ENCODE measurements at places on chromosomes 2 and 18.

- DNase-seq, result no peak
These were observed 194.3 kb downstream of the HAUS1 start for GRCh38 chr18:46298511-46298910.

DNA sequence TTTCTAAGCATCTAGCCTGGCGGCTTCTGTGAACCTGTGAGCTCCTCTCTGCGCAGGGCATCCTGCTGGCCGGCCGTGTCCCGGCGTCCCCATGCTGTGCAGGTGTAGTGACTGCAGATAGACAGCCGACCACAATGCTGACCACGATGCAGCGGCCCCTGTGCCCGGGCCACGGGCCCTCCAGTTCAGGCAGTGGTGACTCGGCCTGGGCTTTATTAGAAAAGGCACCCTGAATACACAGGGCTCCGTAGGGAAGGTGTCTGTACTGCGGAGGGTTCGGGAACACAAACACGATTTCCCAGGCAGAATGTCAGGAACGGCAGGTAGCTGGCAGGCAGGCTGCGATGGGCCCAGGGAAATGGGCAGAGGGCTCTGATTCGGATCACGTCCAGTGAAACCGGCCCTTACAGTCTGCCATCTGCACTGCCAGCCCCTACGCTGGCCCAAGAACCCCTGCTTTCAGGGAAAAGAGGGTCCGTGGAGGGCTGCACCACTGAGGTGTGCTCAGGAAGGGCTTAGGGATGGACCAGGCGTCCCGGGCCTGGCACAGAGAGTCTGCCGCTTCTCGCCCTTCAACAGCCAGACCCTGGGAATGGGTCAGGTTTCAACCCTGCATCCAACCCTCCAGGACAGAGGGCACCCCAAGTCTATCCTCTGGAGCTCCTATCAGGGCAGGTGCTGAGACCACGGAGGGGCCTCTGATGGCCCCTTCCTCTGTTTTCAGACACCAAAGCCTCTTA lies 196.5 kb downstream of the HDAC4 start:
- no peak for DNase-seq

DNA sequence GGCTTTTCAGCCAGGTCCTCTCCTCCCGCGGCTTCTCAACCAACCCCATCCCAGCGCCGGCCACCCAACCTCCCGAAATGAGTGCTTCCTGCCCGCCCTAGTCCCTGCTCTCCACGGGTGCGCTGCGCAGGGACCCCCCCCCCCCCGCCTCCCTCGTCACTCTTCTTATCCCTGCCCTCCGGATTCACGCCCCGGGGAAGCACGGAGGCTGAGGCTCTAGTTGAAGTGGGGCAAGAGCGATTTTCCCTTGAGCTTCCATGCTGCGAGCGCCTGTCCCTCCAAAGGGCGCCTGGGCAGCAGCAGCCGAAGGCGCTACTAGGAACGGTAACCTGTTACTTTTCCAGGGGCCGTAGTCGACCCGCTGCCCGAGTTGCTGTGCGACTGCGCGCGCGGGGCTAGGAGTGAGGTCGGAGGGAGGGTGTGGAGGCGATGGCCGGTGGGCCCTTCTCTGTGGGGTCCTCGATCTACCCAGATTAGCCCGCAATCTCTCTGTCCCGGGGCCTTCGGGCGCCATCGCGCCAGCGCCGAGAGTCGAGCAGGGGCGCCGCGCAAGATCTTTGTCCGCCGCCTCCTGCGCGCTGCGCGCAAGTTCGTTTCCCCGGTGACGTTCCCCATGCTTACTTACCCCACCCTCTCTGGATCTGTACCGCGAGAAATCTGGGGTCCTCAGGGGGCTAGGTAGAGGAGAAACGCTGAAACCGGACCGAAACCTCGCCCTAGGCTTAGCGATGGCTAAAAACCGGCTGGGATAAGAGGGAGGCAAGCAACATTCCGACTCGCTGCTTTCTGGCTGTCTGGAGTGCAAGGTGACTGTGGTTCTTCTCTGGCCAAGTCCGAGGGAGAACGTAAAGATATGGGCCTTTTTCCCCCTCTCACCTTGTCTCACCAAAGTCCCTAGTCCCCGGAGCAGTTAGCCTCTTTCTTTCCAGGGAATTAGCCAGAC lies 677 bp downstream of the GAD1 start:
- DNase-seq, result no peak

DNA sequence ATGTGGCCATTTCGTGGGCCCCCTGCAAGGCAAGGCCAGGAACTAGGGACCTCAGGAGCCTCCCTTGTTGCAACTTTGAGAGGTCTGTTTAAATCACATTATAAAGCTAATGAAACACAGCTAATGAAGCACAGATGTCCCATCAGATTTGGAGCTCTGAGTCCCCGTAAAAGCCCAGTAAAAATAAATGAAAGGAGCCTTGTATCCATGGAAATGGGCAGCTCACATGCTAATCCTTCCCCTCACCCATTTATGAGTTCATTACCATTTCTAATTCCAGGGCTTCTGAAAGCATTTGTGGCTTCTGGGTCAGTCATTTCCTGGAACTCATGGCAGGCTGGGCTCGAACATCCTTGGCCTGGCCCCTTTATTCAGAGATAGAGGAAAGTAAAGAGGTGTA lies 274.8 kb downstream of the SS18 start:
- DNase-seq, result no peak

DNA sequence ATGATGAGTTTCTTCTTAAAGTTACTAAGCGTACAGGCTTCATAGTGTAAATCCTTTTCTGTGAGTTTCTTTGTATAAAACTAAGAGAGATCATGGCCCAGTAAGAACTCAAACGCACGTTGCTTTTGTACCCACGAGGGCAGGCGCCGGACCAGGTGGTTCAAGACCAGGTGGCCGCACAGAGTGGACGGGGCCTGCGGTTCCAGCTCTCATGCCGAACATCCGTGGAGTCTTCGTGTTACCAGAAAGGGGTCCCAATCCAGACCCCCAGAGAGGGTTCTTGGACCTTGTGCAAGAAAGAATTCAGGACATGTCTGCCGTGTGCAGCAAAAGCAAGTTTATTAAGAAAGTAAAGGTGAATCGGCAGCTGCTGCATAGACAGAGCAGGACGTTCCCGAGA lies 53.0 kb downstream of the KCNG2 start:
- DNase-seq, result no peak

GRCh38 chr2:6590442-6590841 lies 275.3 kb downstream of the CMPK2 start:
- DNase-seq, result no peak
